ENCODE measurements at places on chromosomes 3 and 15.

DNA sequence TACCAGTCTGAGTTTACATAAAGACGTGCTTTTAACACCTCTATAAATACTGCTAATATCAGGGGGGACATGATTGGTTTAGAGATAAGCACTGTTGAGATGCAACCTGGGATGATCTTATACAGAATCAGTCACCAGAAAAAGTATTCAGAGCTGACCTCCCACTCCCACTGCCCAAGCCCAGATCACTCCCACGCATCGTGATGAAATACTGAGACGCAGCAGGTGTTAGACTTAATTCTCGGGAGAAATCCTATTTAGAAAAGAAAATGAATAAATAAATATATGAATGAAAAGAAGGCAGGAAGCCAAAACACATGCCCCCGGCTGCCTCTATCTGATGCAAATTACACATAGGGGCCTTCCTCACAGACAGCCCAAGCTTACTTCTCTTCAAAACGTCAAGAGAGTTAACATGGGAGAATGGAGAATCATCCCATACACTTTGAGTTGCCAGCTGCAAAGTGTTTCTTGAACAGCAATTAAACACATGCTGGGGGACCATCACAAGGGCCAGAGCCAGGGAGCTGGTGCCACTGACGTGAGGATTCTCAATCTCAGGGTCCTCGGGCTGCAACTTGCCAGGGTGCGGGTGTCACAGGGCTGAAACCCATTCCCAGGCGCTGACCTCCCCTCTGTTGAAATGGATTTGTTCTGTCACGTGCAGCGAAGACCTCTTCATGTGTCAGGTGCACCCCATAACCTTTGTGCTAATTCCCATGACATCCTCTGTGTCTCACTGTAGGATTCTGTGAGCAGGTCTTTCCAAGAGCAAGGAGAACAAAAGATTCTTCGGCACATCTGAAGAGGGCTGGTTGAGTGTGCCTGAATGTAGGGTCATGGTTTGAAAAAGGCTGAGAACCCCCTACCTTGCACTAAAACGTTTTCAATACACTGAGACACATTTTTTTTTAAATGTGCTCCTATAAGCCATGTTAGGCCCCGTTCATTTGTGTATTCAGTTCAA is 764.2 kb upstream of the ARRDC4 start:
- no peaks in the 10 kb centered on the region for H3K4me1 ChIP-seq
- H3K27me3 ChIP-seq: no peaks in the 10 kb centered on the region
- no peak overlapping the region for H3K27ac ChIP-seq
- no peak overlapping the region for H3K4me3 ChIP-seq
- DNase-seq: no peak
- H3K36me3 ChIP-seq: no peaks in the 10 kb centered on the region

DNA sequence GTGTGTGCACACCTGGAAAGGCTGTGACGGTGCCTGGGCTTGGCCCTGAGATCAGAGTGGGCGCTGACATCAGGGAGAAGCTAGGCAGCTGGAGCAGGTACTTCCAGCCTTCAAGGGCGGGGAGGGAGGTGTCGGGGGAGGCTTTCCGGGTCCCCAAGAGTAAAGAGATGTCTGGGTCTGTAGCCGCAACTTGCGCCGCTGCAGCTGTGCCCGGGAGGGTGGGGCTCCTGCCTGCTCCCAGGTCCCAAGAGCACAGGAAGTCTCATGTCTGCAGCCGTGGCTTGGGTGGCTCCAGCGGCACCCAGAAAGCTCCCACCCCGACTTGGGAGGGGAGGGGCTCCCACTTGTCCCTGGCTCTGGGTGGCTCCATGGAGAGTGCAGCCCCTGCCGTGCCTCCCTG is 103.2 kb upstream of the BNIP2 start:
- H3K4me3 ChIP-seq: no peak overlapping the region
- DNase-seq: no peak
- H3K27ac ChIP-seq: no peak overlapping the region
- H3K36me3 ChIP-seq: no peaks in the 10 kb centered on the region

DNA sequence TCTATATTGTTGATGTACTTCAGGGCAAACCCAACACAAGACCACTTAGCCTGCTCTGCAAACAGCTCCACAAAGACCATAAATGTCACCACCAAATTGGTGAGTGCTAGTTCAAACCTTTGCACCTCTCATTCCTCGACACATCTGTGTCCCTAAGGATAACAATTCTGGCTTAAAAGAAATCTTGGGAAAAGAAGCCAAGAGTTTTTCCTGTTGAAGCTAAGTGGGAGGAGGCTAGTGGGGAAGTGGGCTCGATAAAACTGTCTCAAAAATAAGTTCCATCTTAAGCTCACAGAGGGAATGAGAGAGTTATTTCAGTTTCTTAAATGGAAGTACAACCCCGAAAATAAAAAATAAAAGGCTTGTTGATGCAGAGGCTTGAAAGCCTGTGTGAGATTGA is 40.4 kb upstream of the PRICKLE2 start:
- no peak for DNase-seq
- no peaks in the 10 kb centered on the region for H3K36me3 ChIP-seq
- no peaks in the 10 kb centered on the region for H3K4me1 ChIP-seq
- H3K4me3 ChIP-seq: no peak overlapping the region

DNA sequence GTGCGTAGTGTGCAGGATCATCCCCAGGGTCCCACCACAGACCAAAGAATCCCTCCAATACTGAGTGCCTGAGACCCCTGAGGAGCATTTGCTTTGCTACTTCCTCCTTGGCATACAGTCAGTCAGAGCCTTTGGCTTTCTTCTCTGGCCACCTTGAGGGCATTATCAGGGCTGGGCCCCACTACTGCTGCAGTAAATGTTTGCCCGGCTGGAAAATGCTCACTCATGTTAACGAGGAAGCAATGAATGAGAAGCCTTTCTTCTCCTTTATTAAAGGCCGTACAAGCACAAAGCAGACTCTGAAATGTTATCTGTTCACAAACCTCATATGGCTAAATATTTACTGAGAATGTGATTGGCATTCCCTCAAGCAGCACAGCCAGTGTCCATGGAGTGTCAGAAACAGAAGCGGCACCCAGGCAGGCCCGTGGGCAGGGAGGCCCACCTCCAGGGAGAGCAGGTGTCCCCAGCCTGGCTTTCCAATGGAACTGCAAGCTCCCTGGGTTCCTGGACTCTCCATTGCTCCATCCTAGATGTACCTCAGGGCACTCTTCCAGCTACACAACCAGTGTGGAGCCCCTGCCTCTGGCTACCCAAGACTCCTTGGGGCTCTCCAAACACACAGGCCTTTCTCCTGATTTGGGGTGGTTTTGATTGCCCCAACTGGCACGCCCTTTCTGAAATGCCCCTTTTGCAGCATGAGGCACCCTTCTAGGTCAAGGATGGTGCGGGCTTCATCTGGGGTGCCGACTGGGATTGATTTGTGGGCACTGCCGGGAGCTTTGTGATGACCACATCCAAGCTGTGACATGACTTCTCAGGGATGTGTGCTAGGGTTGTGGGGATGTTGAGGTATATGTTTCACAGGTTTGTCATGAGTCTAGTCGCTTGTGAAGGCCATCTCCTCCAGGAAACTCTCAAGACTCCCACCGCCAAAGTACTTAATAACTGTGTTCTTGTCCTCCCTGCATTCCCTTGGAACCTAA is 195.6 kb downstream of the FAM43A start:
- no peak for DNase-seq
- no peak overlapping the region for H3K4me3 ChIP-seq
- H3K27ac ChIP-seq: no peak overlapping the region
- H3K36me3 ChIP-seq: no peaks in the 10 kb centered on the region

DNA sequence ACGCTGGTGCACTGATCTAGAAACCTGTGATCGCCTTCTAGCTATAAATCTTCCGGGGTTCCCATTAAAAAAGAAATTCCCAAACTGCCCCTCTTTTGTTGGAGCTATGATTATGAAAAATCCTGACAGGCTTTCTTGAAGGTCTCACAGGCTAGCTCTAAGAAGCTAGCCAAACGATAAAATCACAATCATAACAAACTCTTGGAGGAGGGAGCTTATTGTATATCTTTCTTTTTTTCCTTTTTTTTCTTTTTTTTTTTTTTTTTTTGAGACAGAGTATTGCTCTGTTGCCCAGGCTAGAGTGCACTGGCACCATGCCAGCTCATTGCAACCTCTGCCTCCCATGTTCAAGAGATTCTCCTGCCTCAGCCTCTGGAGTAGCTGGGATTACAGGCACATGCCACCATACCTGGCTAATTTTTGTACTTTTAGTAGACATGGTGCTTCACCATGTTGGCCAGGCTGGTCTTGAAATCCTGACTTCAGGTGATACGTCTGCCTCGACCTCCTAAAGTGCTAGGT is 72.0 kb downstream of the MYO1E start:
- no peak for DNase-seq
- no peak overlapping the region for H3K4me3 ChIP-seq
- H3K4me1 ChIP-seq: peaks cover 21% of the 10 kb centered on the region
- no peaks in the 10 kb centered on the region for H3K27me3 ChIP-seq
- H3K36me3 ChIP-seq: no peaks in the 10 kb centered on the region

GRCh38 chr3:122560680-122561079 is 3.4 kb downstream of the PARP9 start:
- peaks cover 18% of the 10 kb centered on the region for H3K36me3 ChIP-seq
- no peak overlapping the region for H3K4me3 ChIP-seq
- H3K27ac ChIP-seq: no peak overlapping the region
- DNase-seq: peak; percentile 63

DNA sequence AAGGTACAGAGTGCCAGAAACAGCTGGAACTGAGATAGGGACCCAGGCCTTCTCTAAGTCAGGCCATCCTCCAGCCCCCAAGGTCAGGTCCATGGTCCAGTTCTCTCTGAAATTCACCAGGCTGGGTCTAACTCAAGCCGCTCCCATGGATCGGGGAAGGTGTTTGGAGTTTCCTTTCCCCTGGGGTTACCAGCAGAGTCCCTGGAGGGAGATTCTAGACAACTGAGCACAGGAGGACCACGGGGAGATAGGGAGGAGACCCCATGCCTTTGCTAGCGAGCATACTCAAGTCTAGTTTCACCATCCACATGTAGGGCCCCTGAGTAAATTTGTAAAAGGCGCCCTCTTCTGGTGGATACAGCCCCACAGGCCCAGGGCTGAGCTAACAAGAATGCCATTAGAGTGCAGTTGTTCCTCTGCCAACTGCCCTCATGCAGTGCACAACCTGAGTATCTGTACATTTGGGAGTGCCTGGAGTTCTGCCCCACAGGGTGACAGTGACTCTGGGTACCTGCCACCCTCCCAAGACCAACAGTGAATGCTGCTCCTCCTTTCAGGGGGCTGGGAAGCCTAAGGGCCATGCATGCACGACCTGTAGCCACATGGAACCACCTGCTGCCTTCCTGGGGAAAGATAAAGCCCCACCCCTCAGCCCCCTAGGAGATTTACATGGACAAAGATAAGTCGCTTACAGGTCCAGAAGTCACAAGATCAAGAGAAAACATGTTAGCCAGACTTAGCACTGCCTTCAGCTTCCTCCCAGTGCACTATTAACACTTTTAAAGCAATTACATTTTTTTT is 89.0 kb downstream of the IQSEC1 start:
- no peaks in the 10 kb centered on the region for H3K4me1 ChIP-seq
- H3K27ac ChIP-seq: no peak overlapping the region
- no peak overlapping the region for H3K4me3 ChIP-seq
- no peaks in the 10 kb centered on the region for H3K27me3 ChIP-seq

DNA sequence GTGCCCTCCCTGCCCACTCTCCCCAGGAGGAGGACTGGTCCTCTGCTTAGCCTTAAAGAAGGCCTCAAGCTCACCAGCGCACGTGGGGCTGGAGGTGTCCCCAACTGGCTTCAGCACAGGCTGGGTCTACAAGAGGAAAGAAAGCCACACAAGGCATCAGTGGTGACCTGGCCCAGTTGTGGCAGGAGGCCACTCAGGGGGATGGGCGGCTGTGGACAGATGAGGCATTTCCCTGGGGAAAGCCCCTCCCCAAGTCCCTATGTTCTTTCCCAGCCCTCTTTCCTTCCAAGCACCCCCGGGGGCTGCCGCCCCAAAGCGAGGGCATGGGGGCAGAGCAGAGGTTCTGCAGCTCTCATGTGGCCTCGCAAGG is 155.2 kb upstream of the TLE3 start:
- H3K4me3 ChIP-seq: no peak overlapping the region
- H3K36me3 ChIP-seq: no peaks in the 10 kb centered on the region
- H3K27me3 ChIP-seq: no peaks in the 10 kb centered on the region
- H3K4me1 ChIP-seq: no peaks in the 10 kb centered on the region
- no peak for DNase-seq
- H3K27ac ChIP-seq: no peak overlapping the region

DNA sequence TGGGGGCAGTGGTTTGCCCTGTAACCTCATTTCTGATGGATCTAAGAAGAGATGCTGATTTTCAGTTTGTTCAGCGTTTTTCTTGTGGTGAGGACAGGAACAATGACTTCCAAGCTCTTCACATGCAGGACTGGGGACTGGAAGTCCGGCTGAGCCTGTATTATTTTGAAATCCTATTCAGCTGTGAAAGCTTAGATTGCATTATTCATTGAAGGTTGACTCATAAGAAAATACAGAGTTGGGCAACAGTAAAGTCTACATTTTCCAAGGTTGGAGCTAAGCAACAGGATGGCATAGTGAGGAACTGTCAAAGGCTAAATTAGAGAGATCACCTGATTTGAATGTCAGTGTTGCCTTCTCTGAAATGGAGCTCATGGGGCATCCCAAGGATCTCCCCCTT is 230.9 kb upstream of the FEZF2 start:
- no peaks in the 10 kb centered on the region for H3K36me3 ChIP-seq
- DNase-seq: no peak
- no peaks in the 10 kb centered on the region for H3K4me1 ChIP-seq
- H3K27ac ChIP-seq: no peak overlapping the region
- no peaks in the 10 kb centered on the region for H3K27me3 ChIP-seq

GRCh38 chr3:131031660-131032059 is 5.0 kb downstream of the NEK11 start:
- H3K4me1 ChIP-seq: no peaks in the 10 kb centered on the region
- H3K36me3 ChIP-seq: no peaks in the 10 kb centered on the region
- H3K4me3 ChIP-seq: no peak overlapping the region
- H3K27ac ChIP-seq: no peak overlapping the region

- peaks cover 5% of the 10 kb centered on the region for H3K4me1 ChIP-seq
- no peak overlapping the region for H3K4me3 ChIP-seq
- peak; percentile 40 for DNase-seq
- H3K27ac ChIP-seq: no peak overlapping the region
These were observed 178.8 kb downstream of the KLHL25 start for GRCh38 chr15:85615930-85616329.

GRCh38 chr3:171768281-171768900 is 41.9 kb downstream of the PLD1 start:
- H3K27me3 ChIP-seq: no peaks in the 10 kb centered on the region
- no peaks in the 10 kb centered on the region for H3K4me1 ChIP-seq
- H3K36me3 ChIP-seq: no peaks in the 10 kb centered on the region
- no peak overlapping the region for H3K4me3 ChIP-seq
- H3K27ac ChIP-seq: no peak overlapping the region

- no peaks in the 10 kb centered on the region for H3K27me3 ChIP-seq
- peak overlapping the region; percentile 89 for H3K27ac ChIP-seq
- no peaks in the 10 kb centered on the region for H3K36me3 ChIP-seq
- H3K4me1 ChIP-seq: peaks cover 3% of the 10 kb centered on the region
These were observed 1.3 kb downstream of the ACAP2 start for GRCh38 chr3:195441476-195441991.

DNA sequence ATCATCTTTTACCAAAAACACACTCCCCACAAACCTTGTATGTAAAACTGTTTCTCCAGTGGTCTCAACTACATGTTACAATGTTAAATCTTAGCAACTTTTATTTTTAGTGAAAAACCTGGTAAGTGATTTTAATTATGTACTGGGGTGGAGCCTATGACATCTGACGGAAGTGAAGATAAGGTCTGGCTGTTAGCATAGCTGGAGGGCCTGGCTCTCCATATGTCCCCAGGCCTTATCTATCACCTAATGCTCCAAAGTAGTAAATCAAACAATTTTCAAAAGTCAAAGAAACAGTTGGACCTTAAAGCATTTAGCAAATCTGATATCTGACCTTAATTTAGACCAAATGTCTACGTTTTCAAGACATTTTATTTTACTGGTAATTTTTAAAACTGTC is 173.6 kb upstream of the SMAD3 start:
- H3K36me3 ChIP-seq: no peaks in the 10 kb centered on the region
- H3K4me1 ChIP-seq: no peaks in the 10 kb centered on the region
- DNase-seq: peak; percentile 15
- H3K27ac ChIP-seq: no peak overlapping the region
